ENCODE measurements at places on chromosomes 4 and X.
A peak's percentile ranks its signal among the peaks of the same experiment; 100 is the strongest.

DNA sequence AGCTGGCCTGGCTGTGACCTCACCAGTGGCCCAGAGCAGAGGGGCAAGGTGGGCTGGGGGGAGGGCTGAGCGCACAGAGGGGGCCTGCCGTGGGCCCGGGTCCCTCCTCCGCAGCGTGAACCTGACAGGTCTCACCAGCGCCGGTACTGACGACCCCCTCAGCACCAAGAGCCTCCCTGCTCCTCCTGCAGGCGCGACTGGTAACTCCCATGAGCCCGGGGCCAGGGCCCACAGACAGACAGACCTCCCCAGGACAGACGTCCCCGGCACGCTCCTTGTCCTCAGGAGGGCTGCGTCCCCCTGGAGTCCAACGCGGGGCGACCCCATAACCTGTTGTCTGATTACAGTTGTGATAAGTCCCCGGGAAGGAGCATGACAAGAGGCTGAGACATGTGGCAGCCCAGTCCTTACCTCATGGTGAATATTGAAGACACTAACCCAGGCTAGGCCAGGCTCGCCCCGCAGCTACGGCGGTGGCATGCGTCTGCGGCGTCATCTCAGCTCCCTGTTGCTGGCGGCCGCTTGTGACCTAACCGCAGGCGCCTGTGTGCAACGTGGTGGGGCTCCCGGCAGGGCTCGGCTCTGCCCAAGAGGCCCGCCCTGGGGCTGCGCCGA, 8.5 kb downstream of the AKAP17A start:
- DNase-seq: no peak

GRCh38 chrX:46912098-46912602, at the start of gene JADE3:
Gene JADE3, plus strand, starts transcription at chrX:46912421. Its CDS starts 72,474 bp downstream, at chrX:46984895.
- peak; percentile 71 for DNase-seq

GRCh38 chr4:6613676-6614651, 26.5 kb upstream of the MRFAP1 start:
- DNase-seq: no peak

DNA sequence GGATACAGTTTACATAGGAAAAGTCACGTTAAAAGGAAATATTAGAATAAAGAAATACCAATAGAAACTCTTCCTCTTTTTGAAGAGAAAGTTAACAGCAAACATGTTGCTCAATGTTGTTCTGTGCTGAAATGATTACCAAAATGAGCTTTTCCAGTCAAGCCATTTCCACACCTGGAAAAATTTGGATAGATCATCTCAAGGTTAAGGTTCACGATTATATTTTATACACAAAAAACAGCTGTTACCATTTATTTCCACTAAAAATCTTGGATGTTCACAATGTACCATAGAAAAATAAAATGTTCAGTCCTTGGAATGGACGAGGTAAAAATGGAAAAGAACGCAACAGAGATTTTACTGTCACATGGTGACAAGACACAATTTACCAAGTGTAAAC, 218.7 kb downstream of the SCFD2 start:
- DNase-seq: no peak

- DNase-seq: no peak
Observed at GRCh38 chr4:157591245-157591644, 370.7 kb downstream of the GRIA2 start.

DNA sequence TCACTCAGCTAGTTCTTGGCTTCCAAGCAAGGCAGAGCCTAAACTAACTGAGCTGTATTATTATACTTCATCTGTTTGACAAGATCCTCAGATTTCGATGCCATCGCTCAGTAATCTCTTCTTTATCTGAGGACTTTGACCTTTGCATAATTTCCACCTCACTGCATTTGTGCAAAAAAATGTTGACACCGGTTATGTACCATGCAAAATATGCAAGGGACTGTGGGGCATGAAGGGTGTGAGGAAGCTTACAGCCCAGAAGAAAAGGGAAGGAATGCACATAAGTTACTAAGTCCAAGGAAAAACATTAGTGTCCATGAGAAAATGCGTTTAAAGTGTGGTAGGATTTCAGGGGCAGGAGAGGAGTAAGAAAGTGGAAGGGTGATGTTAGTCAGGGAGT, 295.4 kb downstream of the PACRGL start:
- DNase-seq: no peak

GRCh38 chr4:67151376-67152343, 393.6 kb downstream of the CENPC start:
- no peak for DNase-seq

- no peak for DNase-seq
Observed at GRCh38 chr4:45693746-45694145, 430.1 kb downstream of the GABRG1 start.

DNA sequence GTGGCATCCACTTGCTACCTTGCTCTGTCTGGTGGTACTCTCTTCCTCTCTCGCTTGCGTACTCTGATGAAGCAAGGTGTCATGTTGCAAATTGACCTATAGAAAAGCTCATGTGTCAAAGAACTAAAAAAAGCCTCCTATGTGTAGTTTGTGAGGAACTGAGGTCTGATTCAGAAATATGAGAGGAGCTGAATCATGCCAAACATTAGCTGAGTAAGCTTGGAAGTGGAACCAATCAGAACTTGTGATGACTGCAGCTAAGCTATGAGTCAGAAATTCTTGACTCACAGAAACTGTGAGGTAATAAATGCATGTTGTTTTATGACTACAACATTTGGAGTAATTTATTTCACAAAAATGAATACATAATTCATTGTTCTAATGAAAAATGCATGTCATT, 2138.8 kb downstream of the PCDH7 start:
- peak; percentile 86 for DNase-seq

- peak; percentile 49 for DNase-seq
Observed at GRCh38 chr4:38738940-38739803, 43.6 kb downstream of the TLR10 start.

- DNase-seq: no peak
Observed at GRCh38 chrX:37644381-37645305, 40.9 kb upstream of the XK start.

GRCh38 chr4:102174719-102175189, 170.5 kb downstream of the SLC39A8 start:
- peak; percentile 35 for DNase-seq

DNA sequence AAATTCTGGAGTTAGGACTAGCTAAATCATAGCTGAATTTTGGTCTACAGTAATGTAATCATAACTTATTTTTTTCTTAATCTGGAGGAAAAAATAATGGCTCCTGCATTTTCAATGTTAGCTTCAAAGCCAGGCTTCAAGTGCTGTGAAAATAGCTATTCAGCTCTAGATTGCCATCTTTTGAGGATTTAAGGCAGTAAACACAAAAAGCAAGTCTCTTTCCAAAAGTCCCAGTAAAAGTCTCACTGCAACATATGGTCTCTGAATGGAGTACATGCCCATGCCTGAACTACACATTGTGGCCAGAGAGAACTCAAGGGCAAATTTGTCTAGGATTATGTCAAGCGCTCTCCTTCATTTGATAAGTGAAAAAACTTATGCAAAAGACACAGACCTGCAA, 720.9 kb downstream of the FSTL5 start:
- DNase-seq: no peak

DNA sequence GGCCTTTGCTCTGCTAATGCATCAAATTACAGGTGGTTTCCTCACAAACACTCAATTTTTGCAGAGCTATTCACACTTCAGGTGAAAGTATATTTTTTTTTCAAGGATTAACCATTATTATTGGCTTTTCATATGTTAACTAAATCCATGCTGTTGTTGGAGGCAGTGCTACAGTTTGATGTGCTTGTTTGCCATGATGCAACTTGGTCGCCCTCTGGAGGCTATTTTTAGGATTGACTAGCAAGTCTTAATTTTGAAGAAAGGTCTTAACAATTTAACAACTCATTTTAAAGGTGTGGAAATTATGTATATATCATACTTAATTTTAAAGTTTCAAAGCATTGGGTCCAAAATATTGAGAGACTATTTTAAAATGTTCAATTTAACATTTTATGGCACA, 168.8 kb upstream of the FAM47A start:
- peak; percentile 8 for DNase-seq

All from fibroblast of upper back skin (primary cell).